ENCODE measurements at places on chromosomes 2 and 18.
A peak's percentile ranks its signal among the peaks of the same experiment; 100 is the strongest.

- no peak for DNase-seq
Observed at GRCh38 chr18:11654736-11655605, 34.1 kb upstream of the GNAL start.

- no peak for DNase-seq
Observed at GRCh38 chr18:11976315-11977152, 4.8 kb upstream of the IMPA2 start.

DNA sequence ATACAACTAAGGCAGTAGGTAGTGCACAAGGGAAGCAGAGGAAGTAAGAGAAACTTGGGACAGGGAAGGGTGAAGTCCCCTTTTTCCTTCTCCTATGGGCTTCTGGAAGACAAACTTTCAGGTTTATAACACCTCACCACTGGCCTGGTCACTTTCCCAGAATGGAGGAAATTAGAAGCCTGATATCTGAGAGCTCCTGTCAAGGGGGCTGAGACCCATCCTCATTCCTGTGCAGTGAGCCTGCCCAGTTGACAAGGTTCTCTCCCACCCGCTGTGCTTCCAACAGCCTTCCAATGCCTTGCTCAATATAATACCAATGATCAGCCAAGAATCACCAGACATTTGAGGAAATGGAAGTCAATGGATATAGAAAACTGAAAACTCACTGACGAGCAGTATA is 100.4 kb upstream of the YPEL5 start:
- DNase-seq = no peak

DNA sequence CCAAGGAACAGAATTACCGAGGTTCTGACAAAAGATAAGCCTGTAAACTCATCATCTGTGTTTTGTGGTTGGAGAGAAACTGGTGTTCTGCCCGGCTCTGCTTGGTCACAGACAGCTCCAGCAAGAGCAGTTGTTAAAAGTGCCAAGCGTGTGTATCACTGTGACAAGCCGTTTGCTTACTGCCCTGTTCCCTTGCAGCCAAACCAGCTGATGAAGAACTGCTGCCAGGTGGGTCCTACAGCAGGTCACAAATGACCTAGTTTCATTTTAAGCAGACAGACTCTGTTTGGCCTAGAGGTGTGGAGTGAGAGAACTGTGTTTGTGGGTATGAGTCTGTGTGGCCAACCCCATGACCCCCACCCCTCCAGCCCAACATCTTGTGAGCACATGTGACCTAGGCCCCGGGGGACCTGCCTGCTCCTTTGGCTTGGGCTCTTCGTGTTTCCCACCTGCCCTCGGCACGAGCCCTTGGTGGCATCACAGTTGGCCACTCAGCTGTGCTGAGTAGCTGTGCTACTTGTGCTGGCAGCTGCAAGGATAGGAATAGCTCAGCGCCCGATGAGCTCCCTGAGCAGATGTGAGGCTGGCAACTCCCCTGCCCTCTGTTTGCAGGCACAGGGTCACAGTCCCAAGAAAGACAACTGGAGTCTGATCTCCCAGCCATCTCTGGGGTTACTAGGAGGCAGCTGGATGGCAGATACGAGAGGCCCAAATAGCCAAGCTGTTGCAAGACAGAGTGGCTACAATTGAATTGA is 9.7 kb downstream of the OXER1 start:
- DNase-seq = no peak

GRCh38 chr2:222809582-222809981 is 51.3 kb upstream of the ACSL3 start:
- DNase-seq = no peak

DNA sequence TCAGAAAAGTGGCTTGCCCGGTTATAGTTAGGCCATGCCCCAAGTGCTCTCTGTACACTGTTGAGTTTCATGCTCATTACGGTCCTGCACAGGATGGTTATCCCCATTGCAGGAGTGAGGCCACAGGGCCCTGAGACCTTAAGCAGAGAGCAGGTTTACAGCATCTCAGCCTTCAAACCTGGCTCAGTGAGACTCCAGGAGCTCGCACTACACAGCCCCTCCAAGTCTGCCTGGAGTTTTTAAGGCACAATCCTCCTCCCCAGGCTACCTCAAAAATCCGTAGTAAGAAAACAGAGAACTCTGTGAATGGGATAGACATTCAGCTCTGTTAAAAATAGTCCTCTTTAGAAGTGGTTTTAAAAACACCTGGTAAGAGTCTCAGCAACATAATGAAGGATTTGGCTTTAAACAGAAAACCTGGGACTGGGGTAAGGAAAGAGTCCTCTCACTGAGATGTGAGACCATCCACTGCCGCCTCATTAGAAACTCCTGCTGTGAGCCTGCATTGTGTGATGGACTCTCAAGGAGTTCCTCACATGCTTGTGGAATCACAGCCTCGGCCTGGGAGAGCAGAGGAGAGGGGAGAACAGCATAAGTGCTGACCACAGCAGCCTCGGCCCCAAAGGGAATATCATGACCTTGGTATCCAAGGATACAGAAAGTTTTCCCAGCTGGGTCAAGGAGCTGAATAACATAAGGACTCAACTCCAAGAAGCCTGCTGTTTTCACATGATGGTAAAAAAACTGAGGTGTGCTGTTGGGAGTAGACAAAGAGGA is 214.8 kb downstream of the ATAD2B start:
- no peak for DNase-seq

DNA sequence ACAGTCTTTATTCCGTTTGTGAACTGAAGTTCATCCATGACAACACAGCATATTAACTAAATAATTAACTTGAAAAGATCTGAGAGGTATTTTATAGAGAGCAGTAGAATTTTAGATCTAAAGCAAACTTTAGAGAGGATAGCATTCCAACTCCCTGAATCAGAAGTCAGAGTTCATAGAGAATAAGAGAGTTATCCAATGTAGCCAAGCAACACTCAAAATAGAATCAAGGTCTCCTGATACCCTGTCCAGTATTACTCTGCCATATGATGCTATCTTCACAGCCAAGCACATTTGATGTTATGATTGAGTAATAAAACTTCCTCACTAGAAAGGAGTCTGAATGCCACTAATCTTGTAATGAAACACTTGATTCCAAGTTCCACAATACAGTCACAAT is 55.5 kb downstream of the RIT2 start:
- no peak for DNase-seq

DNA sequence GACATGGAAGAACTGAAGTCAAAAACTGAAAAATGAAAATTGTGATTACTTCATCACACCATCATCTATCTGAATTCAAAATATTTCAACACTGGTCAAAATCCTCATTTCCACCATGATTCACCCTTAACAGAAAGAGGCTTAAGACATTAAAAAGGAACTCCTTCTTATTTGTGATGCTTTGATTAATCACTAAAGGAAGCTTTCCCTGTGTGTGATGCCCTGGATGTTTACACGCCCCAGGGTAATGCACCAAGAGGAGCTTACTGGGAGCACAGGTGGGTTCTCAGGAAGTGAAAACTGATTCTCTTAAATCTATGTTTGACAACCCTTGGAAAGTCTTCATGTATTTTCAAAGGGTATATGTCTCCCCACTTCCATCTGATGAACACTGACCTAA is 11.5 kb downstream of the GRB14 start:
- no peak for DNase-seq

GRCh38 chr18:24354278-24354677 is 43.3 kb downstream of the OSBPL1A start:
- DNase-seq = no peak

DNA sequence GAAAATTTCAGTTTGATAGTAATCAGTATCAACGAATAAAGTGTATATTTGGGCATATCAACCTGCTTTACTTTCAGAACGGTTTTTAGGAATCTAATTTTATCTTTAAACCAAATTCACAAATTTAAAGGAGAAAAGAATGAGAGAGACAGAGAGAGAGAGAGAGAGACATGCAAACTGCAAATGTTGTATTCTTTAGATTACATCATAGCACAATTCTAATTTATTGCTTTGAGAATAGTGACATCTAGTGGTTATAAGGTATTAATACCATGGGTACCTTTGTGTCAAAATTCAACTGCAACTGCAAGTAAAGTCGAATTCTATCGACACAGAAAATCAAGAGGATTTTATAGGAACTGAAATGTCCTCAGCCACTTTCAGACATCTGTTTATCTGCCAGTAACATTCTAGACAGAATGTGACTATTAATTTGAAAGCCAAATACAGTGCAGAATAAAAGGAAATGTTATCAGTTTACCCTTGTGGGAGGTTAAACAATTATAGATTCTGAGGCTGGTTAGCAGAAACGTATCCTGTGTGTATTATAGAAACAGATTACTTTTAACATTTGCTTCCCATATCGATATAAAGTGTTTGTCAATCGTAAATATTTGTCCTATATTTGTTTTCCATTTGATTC is 529.8 kb upstream of the VRK2 start:
- DNase-seq = peak; percentile 29

DNA sequence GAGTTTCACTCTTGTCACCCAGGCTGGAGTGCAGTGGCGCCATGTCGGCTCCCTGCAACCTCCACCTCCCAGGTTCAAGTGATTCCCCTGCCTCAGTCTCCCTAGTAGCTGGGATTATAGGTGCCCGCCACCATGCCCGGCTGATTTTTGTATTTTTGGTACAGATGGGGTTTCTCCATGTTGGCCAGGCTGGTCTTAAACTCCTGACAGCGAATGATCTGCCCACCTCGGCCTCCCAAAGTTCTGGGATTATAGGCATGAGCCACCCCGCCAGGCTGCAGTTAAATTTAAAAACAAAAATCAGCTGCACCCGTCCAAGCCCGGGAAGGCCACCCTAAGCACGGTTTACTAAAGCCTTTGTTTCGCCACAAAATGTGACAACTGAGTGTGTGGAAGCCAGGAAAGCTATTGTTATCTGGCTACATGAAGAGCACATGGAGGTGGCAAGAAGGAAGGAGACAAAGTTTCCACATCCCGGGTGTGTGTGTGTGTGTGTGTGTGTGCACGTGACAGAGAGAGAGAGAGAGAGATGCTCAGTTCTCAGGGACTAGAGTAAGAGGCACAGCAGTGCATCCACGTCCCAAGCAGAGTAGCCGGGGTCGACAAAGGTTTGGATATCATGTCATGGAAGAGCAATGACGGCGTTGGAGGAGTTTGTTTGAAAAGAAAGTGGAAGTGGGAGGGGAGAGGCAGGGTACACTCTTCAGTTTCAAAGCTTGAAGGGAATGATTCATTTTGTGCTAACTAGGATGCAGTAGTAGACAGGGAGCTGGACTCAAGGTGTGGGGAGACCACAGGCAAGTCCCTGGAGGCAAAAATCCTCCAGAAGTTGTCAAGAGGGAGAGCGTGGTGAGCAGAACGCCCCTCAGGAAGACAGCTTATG is 20.1 kb downstream of the INPP5D start:
- no peak for DNase-seq

DNA sequence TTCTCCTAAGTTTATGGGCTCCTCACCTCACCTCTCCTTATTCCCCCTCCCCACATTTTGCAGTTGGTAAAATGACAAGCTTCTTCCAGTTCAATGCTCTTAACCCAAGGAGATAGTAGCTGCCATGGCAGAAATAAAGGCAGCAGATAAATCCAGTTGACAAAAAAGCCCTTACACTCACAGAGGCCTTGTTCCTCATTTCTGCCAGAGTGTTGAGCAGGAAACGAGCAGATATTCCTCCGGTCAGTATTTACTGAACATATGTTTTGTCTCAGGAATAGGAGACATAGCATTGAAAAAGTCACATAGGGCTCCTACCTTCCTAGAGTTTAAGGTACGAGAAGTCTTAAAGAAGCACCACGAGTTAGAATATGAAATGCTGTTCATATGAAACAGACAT is 493.7 kb upstream of the TNP1 start:
- DNase-seq = no peak

DNA sequence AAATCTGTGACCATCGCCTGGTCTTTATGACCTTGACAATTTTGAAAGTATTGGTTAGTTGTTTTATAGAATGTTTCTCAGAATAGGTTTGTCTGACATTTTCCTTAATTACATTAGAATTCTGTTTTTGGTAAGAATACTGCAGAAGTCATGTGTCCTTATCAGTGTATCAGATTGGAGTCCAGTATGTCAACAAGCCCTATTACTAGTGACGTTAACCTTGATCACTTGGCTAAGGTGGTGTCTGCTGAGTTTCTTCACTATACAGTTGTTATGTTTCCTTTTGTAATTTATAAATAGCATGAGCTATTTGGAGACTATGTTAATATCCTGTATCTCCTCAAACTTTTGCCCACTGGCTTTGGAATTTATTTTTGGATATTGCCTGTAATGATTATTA is 10.8 kb upstream of the IL36G start:
- no peak for DNase-seq

GRCh38 chr2:36770542-36771287 is 74.2 kb downstream of the VIT start:
- DNase-seq = no peak

- DNase-seq = no peak
Observed at GRCh38 chr18:10086458-10087210, 172.8 kb downstream of the VAPA start.

- no peak for DNase-seq
Observed at GRCh38 chr2:116979916-116980764, 834.4 kb upstream of the DDX18 start.

GRCh38 chr2:241223211-241224017 is 34.9 kb downstream of the ANO7 start:
- no peak for DNase-seq

GRCh38 chr2:157488877-157489276 is 45.0 kb upstream of the CYTIP start:
- DNase-seq = no peak

DNA sequence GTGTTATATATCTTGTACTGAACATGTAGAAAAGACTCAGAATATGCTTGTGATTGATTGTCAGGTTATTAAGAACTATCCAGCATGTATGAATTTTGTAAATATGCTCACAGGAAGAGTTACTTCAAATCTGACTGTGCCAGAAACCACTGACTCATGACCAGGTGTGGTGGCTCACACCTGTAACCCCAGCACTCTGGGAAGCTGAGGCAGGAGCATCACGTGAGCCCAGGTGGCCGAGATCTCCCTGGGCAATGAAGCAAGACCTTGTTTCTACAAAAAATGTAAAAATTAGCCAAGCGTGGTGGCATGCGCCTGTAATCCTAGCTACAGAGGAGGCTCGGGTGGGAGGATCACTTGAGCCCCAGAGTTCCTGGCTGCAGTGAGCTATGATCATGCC is 126.6 kb downstream of the COMMD1 start:
- DNase-seq = no peak

GRCh38 chr2:43576981-43577892 is 18.6 kb downstream of the THADA start:
- DNase-seq = peak; percentile 23

GRCh38 chr2:143720095-143720664 is 591.0 kb downstream of the ARHGAP15 start:
- no peak for DNase-seq

GRCh38 chr2:196723571-196723970 is 75.9 kb downstream of the GTF3C3 start:
- no peak for DNase-seq

- no peak for DNase-seq
Observed at GRCh38 chr18:21056545-21056944, 55.1 kb downstream of the ROCK1 start.

GRCh38 chr2:230940471-230940815 is 15.4 kb upstream of the GPR55 start:
- DNase-seq = no peak

- DNase-seq = no peak
Observed at GRCh38 chr2:2868085-2868484, 509.5 kb downstream of the EIPR1 start.

GRCh38 chr2:174835797-174836255 is 71.6 kb upstream of the CHRNA1 start:
- DNase-seq = no peak

Measured in right renal pelvis (tissue), 4 donors.